Muscle of arm (tissue), 14 donors: ENCODE measurements at places on chromosomes 4 and X.
A peak's percentile ranks its signal among the peaks of the same experiment; 100 is the strongest.

GRCh38 chr4:106767991-106768390 is 268.1 kb downstream of the DKK2 start:
- no peak for DNase-seq

GRCh38 chr4:119039160-119039559 is 96.5 kb upstream of the MYOZ2 start:
- no peak for DNase-seq

DNA sequence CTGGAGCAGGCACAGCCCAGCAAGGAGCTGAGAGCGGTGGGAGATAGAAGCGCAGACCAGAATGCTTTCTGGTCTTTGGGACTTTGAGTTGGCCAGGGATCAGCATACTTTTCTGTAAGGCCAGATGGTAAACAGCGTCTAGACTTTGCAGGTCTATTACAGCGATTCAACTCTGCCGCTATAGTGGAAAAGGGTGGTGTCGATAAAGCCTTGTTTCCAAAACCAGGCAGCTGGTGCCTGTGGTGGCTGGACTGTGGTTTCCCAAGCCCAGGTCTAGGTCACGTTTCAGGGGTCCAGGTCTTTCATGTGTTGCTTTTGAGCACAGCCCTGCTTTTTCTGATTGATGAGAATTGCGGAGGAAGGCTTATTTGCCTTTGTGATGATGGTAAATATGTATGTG is 40.1 kb downstream of the HTT-AS start:
- no peak for DNase-seq

DNA sequence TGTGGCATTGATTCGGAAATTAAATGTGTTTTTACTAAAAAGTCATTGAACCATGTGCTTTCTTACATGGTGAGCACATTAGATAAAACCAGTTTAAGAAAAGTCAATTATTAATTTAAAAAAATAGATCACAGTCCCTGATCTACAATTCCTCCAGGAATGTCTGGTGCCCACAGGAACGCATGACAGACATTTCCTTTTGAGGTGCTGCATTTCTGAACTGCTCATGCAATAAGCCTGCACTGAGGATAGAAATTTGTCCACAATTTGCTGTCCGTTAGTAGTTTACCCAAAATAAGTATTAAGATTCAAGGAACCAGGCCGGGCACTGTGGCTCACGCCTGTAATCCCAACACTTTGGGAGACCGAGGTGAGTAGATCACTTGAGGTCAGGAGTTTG is 8.2 kb upstream of the ADAMTS3 start:
- no peak for DNase-seq

- DNase-seq, result no peak
Observed at GRCh38 chr4:74546057-74546456, 101.1 kb downstream of the AREG start.

GRCh38 chrX:125786316-125786715 is 379.8 kb downstream of the DCAF12L2 start:
- DNase-seq, result peak; percentile 24

DNA sequence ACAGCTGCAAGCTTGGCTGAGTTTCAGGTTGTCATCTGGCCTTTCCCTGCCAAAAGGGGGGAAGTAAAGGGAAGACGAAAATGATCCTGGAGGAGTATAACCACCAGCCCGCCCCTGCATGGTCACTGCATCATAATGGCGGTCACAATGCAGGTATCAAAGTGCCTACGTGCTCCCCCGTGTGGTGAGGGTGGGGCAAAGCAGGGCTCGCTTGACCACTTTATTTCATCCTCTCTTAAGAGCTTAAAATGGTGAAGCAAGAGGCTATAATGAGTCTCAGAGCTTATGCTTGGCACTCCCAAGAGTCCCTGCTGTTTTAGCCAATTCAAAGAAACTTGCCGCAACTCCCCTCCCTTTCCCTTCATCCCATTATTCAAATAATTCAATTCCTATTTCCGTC is 105.6 kb downstream of the APOOL start:
- DNase-seq, result no peak

DNA sequence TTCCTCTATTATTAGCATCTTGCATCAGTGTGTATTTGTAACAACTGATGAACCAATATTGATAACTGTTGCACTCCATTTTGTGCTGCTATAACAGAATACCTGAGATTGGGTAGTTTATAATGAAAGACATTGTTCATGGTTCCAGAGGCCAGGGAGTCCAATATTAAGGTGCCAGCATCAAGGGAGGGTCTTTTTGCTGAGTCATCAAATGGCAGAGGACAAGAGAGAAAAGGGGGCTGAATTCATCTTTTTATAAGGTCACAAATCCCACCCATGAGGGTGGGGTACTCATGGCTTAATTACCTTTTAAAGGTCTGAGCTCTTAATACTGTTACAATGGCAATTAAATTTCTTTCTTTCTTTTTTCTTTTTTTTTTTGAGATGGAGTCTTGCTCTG is 7.2 kb downstream of the MYOZ2 start:
- no peak for DNase-seq

- no peak for DNase-seq
Observed at GRCh38 chrX:38175139-38175538, 45.5 kb downstream of the SRPX start.

GRCh38 chrX:129572422-129572821 is 32.4 kb downstream of the OCRL start:
- no peak for DNase-seq

DNA sequence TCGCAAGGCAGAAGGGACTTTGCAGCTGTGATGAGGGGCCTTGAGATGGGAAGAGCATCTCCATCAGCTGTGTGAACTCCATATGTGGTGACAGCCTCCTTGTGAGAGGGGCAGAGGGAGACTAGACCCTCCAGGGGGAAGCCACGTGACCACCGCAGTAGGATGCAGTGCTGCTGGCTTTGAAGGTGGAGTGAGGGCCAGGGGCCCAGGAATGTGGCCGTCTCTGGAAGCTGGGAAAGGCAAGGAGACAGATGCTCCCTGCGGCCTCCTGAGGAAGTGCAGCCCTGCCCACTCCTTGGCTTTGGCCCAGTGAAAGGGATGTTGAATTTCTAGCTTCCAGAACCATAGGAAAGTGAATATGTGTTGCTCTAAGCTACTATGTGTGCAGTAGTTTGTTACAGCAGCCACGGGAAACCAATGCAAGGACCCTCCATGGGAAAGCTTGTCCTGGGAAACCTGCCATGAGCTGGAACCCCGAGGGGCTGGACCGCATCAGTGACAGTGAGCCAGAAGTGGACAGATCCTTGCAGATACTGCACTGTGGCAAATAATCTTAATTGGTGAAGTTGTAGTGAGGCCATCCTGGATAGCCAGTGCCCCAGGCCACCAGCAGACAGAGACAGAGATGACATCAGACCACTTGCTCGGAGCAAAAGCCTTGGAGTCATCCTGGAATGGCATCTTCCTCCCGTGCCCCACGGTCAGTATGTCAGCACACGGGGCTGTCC is 35.4 kb upstream of the SORCS2 start:
- DNase-seq, result peak; percentile 81

DNA sequence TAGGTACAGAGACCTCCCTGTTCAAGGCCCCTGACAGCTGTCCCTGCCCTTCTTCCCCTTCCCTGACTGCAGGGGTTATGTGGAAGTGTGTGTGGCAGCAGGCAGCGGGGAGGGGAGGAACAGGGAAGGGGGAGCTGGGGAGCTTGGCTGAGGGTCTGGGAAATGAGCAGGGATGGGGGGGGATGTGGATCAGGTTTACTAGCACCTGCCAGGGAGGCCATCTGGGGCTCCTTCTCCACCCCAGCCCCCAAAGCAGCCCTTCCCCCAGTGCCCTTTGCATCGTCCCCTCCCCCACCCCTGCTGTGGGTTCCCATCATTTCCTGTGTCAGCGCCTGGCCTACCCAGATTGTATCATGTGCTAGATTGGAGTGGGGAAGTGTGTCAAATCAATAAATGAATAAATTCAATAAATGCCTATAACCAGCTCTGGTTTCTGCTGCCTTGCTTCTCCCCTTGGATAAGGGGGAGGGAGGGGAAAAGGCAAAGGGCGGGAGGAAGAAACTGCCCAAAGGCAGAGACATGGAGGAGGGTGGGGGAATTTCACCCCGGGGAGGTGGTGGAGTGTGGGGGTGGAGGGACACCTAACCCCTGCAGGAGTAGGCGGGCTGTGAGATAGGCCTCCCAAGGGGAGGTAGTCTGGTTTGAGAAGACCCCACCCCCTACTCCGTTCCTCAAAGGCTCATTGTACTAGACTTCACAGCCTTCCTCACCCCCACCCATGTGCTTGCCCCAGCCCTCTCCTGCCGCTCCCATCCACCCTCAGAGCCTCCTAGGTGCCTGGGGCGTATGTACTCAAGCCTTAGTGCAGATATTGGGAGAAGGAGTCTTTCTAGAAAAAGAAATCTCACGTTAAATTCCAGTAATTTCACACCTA is 3.2 kb downstream of the CXorf65 start:
- peak; percentile 36 for DNase-seq

DNA sequence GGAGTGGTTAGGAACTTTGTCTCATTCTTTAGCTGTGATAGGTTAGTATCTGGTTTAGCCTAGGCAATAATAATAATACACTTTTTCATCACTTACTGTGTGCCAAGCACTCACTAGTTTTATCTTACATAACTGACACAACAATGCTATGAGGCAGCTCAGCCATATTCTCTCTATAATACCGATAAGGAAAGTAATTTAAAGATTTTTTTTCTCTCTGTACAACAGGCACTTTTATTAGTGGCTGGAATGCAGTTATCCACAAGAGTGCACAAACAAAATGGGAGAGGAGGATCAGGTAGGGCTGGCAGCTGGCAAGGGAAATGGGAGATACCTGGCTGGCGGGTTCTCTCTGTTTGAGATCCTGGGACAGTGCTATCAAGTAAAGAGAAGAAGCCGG is 7.6 kb downstream of the RELL1 start:
- DNase-seq, result no peak

- DNase-seq, result no peak
Observed at GRCh38 chr4:94665500-94666404, 92.0 kb upstream of the BMPR1B start.

- DNase-seq, result no peak
Observed at GRCh38 chr4:153452658-153453378, 13.3 kb upstream of the TMEM131L start.

DNA sequence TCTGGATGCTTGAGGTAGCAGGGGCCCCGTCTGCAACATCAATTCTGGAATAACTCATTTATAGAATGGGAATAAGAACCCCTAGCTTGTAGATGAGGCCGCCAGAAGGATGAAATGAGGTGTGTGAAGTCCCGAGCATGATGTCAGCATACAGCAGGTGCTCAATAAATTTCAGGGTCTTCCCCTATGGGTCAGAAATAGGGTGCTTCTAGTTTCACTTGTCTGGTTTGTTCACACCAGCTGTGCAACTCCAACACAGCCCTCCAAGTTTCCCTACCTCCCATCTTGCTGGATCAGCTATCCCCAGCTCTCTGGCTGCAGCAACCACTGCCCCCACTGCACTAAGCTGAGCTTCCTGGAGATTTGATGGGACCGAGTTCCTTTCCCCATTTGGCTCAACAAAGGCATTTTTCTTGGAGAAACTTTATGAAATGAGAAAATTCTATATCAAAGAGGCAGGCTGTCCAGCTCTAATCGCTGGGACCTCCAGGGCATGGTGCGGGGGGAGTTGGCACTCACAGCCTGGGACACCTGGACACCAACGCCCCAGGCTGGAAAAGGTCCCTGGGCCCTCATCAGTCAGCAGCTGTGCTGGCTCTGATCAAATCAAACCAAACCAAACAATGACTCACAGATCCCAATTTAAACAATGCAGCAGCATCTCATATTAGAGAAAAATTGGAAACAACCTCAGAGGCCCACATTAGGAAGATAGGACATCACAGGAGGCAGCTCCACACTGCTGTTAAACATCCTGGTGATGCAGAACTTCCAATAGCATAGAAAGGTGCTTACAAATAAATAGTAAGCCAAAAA is 13.3 kb downstream of the SLC2A9 start:
- peak; percentile 93 for DNase-seq

GRCh38 chr4:72761368-72762038 is 192.5 kb upstream of the ADAMTS3 start:
- no peak for DNase-seq

- DNase-seq, result no peak
Observed at GRCh38 chr4:21628116-21628670, 320.4 kb downstream of the KCNIP4 start.

DNA sequence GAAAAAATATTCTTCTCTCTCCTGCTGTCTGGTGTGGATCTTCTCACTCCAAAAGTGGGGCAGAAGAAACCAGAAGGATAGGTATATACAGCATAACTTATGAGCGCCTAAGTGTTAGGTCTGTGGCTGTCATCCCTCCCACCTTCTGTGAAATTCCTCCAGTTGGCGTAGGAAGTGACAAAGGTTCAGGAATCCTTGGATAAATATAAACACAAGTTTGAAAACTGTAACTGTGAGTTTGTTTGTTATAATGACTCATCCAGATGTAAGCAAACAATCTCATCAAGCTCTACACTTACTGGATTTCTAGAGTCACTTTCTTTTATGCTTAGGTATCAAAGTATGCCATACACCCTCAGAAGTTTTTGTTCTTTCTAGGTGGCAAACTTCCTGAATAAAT is 405.2 kb downstream of the FAT4 start:
- no peak for DNase-seq
